ENCODE measurements at places on chromosomes 3 and 15.

GRCh38 chr3:133799794-133800585 lies 5.6 kb upstream of the SRPRB start:
- DNase-seq, result no peak

DNA sequence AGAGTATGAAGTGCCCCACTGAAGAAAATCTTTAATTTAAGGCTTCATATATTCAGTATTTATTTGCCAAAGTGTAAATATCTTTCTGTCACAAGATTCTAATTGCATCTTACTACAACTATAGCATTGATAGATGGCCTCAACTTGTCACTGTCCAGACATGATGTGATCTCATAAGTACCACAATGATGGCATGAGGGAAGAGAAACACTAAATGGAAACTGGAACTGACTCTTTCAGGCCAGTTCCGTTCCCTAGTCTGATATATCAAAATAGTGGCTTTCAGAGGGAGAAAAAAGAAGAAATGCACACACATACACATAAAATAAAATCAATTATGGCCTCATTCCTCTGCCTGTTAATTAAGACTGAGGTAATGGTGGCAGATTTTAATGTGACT lies 615.7 kb downstream of the TBL1XR1 start:
- DNase-seq, result no peak

DNA sequence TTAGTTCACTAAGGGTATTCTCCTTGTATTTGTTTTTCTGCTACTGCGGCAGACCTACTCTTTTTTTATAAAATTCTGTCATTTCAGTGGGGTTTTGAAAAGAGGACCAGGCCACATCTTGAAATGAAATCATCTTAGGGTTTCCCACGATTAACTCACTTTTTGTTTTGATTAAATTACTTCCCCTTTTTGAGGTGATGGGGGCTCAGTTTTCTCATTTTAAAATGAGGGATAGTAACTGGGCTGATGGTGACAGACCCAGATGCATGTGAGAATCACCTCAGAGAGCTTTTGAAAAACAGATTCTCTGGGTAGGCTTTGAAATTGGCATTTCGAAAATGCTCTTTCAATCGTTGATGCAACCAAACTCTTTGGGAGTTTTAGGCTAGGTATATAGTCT lies 24.2 kb downstream of the UBE2Q2 start:
- DNase-seq, result no peak

DNA sequence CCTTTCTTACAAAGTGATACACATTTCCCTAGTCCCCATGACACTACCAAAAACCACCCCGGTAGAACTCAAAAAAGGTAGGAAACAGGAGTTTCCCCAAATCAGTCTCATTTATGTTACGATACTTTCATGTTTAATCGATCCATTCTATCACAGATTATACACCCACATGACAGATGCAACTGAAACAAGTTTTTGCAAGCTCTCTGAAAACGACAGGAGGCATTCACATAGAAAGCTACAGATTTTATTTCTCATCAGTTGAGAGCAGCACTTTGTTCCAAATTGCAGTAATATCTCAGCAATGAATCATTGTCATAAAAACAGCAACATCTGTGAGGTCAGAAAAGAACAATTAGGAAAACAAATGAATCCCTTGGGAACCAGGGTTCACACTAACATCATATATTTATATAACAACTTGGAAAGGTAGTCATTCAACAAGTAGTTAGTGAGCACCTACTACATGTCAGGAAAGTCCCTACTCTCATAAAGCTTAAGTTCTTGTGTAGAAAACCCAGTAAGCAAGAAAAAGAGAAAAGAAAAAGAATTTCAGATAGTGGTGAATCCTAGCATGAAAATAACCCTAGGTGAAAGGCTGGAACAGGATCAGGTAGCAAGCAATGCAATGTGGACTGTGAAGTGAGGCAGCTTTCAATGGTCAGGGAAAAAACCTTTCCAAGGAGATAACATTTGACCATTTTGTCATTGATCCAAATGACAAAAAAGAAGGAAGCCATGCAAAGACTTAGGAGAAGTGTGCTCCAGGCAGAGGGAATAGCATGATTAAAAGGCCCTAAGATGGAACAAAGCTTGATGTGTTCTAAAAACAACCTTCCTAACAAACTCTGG lies 8.3 kb downstream of the PLD1 start:
- no peak for DNase-seq

DNA sequence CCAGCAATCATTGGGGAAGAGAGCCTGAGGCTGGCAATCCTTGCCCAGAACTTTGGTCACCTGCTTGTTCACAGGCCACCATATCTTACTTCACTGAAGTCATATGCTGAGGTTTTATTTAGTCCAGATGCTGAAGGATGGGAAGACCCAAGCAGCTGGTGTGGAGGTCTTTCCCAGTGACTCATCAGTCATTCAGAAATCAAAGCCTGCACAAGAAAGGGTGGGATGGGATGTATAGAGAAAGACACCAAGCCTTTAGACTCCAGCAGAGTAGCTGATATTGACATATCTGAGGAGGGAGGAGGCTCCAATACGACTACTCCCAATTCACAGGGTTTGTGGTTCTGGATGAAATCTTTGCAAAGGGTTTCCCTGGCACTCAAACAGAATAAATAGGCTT lies 13.0 kb upstream of the PHLDB2 start:
- no peak for DNase-seq

- DNase-seq, result no peak
Measured at GRCh38 chr3:104080088-104080626, 1286.6 kb upstream of the ALCAM start.

DNA sequence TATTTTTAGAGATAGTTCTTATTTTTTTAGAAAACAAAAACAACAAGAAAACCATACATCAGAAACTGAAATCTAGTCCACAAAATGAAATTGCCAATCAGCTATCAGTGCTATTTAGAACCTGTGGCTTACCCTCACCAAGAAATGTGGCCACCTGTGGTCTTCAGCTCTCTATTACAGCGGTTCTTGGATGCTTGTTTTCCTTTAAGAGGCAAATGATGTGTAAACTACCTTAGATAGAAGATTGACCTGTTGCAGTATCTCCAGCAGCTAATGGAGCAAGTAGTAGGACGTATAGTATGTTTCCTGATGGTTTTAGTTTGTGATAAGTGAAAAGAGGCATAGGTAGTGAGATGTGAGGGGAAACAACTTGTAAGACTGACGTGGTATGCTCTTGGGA lies 21.2 kb downstream of the TFG start:
- no peak for DNase-seq
